ENCODE measurements at places on chromosomes 6 and 20. TPM values are rescaled to one million over a fixed set of nuclear protein-coding genes. Genes with fewer than 3 reads are reported as not detected.
A peak's percentile ranks its signal among the peaks of the same experiment; 100 is the strongest.

GRCh38 chr20:44070139-44070900 is 116.7 kb downstream of the JPH2 start:
- no peak for DNase-seq

The MEP1A gene
- not detected for polyA plus RNA-seq

The TRIM40 gene
- polyA plus RNA-seq: not detected

The IRF4 gene
- polyA plus RNA-seq: 0.30 TPM

- DNase-seq: no peak
Observed at GRCh38 chr6:156183678-156184077, 593.5 kb upstream of the ARID1B start.

GRCh38 chr6:13787137-13787536 is 27.2 kb downstream of the MCUR1 start:
- peak; percentile 17 for DNase-seq

The PPP1R14C gene
- 0.08 TPM for polyA plus RNA-seq

DNA sequence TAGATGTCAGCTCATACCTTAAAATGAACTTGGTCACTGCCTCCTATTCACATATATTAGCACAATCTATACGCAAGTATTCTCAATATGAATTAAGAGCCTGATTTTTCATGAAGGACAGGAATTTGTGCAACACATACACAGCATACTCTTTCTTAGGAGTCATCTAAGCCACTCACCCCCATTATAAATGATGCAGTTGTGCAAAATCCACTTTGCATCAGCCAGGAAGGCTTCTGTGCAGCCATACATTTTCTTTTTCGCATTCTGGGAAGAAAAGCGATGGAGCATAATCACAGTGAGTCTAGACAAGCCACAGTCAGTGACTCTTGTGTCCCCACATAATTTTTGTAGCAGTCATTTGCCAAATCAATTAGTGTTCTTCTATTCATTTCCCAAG is 66.5 kb downstream of the ZMYND8 start:
- no peak for DNase-seq

The TMEM74B gene
- 0.42 TPM for polyA plus RNA-seq

The HAO1 gene
- 0.10 TPM for polyA plus RNA-seq

DNA sequence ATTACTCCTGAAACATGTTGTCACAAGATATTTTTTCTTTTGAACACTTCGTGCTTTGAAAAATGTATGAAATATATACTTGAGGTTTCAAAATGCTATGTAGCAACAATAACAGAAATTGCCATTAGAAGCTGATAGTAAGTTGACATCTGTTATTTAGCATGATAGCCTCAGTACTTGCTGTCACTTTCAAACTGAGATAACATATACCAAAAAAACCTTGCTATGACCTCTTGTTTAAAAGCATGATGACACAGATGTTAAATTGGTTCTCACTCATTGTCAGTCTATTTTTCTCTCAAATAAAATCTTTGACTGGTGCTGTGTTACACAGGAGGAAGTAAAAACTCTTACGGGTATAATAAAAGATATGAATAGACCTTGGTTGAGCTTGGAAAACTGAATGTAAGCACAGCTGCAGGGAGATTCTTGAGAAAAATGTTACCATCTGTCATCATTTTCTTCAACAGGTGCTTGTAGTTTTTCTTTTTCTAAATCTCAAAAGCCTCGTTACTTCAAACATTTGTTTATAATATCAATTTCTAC is 18.6 kb downstream of the MOXD1 start:
- no peak for DNase-seq

- no peak for DNase-seq
Observed at GRCh38 chr6:2868637-2869036, 27.0 kb upstream of the SERPINB1 start.

DNA sequence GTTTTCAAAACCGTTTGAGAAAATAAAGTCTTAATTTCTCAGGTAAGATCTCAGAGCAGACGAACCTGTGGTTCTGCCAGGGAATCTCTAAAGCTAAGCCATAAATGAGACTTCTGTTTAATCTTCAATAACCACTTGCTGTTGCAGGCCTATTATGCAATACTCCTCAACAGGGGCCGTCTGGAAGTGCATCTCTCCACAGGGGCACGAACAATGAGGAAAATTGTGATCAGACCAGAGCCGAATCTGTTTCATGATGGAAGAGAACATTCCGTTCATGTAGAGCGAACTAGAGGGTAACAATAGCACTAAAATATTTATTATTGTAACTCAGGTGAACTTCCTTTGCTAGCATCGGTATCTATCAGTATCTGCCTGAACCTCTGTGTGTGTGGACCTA is 223.7 kb downstream of the ARHGAP18 start:
- no peak for DNase-seq

The ID1 gene
- polyA plus RNA-seq: 683 TPM

The PAK1IP1 gene
- 11.7 TPM for polyA plus RNA-seq

DNA sequence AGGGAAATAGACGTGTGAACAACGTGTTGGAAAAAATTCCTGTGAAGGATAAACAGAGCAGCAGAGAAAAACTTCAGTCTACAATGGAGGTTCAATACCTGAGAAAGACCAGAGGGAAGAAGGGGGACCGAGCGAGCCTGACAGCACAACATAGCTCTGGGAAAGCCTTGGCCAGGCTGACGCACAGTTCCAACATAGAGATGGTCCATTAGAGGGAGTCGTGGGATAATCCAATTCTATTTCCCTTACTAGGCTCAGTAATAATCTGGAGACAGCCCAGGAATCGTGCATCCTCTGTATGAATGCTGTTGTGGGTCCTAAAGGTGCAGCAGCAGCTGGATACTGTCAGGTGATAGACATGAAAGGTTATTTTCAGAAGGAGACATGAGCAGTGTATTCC is 370.8 kb upstream of the BTBD3 start:
- no peak for DNase-seq

The BHLHE23 gene
- not detected for polyA plus RNA-seq

- no peak for DNase-seq
Observed at GRCh38 chr6:111843347-111844147, 29.7 kb downstream of the FYN start.

The SCUBE3 gene
- polyA plus RNA-seq: 8.4 TPM

- DNase-seq: no peak
Observed at GRCh38 chr20:23229989-23230388, 120.6 kb upstream of the NXT1 start.

DNA sequence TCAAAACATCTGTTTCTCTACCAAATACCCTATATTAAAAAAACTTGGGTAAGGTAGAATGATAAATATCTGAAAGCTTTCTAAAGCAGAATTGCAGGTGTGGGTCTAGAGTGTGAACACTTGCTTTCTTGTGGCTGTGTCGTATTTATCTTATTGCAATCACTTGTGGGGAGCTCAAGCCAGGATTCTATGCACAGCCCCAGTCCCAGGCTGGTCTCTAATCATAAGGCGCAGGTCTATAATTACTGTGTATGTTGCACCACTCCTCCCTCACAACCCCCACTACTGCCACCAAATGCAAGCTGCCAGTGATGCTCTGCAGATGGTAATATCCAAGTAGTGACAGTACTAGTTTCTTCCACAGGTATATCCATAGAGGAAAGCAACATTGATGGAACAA is 2.2 kb upstream of the E2F3 start:
- DNase-seq: no peak

DNA sequence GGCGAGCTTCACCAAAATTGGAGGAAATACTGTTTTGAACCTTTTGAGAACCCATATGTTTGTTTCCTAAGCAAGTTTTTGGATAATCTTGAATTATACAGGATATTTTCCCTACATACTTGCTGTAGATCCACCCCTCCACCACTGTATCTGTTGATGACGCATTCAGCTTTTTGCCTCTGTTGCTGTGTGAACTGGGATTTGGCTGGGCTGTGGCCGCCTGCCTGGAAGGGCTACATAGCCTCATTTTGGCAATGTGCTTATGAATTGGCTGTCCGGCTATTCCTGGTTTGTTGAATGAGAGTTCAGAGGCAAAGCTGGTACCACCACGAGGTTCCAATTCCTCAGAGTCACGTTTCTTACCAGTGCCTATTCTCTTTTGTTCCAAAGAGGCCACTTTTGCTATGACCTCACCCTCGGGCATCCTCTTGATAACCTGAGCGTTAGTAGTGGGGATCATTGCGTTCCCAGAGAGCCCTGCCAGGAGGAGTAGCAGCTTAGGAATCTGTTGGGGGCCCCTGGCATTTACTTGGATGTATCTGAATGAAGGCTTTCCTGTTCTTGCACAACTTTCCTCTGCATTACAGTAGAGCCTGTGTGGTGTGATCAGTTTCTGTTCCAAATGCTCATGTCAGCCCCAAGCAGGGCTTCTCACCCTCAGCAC is 6.4 kb downstream of the FAM83D start:
- DNase-seq: no peak

The PSORS1C1 gene
- 6.8 TPM for polyA plus RNA-seq

DNA sequence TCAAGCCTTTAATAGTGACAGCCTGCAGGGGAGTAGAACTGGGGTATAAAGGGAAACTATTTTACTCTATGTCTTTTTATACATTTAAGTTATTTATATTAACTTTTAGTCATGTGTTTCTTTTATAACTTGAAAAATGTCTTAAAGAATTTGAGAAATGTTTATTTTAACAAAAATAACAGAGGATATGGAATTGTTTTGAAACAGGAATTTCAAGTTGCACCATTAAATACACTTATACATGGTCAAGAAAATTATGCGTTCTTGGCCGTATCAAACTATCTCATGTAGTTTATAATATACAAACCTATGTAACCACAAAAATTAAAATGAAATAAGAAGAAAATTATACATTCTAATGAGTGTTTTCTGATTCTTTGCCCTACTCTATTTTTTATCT is 282.7 kb downstream of the GRIK2 start:
- no peak for DNase-seq

GRCh38 chr20:43513931-43514647 is 6.6 kb downstream of the L3MBTL1 start:
- DNase-seq: peak; percentile 97

The SULF2 gene
- polyA plus RNA-seq: 40.3 TPM

The TMC2 gene
- 0.34 TPM for polyA plus RNA-seq

GRCh38 chr6:30446259-30446658 is 43.0 kb upstream of the HLA-E start:
- no peak for DNase-seq

DNA sequence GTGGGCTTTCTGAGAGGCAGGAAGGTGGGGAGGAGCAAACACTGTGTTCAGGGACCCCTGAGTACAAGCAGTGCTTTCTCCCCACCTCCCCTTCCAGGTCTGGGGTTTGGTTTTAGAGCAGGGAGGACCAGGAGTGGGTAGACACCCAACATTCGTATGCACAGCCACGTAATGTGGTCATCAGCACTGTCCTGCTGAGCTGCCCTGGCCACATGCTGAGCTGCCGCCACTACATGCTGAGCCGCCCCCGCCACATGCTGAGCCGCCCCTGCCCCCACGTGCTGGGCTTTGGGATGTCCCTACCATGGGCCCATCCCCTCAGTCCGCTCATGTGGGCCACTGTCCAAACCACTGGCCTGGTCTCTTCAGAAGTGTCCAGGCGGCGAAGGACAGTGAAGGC is 214.9 kb upstream of the CST7 start:
- no peak for DNase-seq

- DNase-seq: no peak
Observed at GRCh38 chr20:39983655-39984054, 705.4 kb downstream of the MAFB start.

GRCh38 chr20:58706975-58707681 is 14.5 kb downstream of the NPEPL1 start:
- no peak for DNase-seq

The FERMT1 gene
- 3.4 TPM for polyA plus RNA-seq

The AVP gene
- polyA plus RNA-seq: not detected

The C20orf202 gene
- 0.09 TPM for polyA plus RNA-seq

GRCh38 chr6:43052225-43052841 is 1.3 kb downstream of the CUL7 start:
- DNase-seq: no peak

DNA sequence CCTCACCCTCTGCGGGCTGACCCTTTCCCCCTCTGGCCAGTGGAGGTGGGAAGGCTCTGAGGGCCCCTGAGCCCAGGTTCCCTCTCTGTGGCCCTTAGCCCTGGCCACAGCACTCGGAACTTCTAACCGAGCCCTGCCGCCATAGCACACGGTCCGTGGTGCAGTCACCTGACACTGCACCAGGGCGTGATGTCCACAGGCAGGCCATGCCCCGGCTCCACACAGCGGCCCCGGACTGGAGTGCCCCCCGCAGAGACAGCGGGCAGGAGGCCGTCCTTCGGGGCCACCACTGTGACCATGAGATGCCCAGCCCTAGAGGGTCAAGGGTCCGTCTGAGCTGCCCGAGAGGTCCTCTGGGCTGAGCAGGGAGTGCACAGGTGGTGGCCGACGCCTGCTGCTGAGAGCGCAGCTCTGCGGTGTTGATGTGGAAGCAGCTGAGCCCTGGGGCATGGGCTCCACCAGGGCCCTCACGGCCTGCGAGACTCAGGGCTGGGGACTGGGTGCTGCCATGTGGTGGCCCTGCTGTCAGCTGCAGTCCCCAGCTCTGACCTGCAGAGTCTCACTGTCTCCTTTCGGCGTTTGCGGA is 11.2 kb upstream of the BHLHE23 start:
- no peak for DNase-seq

DNA sequence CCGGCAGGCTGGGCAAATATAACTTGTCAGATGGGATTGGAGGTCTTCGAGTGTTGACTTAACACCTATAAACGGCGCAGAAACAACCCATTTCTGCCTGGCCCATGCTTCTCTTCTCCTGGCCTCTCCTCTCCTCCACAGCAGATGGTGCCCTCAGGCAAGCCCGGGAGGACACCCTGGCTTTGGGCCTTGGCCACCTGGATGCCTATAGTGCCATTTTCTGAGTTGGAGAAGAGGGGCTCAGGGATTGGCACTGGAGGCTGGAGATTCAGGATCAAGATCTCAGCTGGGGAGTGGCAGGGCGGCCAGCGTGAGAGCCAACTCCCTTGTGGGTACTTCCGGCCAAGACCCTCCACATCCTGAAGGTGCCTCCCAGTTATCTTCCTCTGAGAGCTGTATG is 211.9 kb upstream of the PMEPA1 start:
- DNase-seq: no peak

DNA sequence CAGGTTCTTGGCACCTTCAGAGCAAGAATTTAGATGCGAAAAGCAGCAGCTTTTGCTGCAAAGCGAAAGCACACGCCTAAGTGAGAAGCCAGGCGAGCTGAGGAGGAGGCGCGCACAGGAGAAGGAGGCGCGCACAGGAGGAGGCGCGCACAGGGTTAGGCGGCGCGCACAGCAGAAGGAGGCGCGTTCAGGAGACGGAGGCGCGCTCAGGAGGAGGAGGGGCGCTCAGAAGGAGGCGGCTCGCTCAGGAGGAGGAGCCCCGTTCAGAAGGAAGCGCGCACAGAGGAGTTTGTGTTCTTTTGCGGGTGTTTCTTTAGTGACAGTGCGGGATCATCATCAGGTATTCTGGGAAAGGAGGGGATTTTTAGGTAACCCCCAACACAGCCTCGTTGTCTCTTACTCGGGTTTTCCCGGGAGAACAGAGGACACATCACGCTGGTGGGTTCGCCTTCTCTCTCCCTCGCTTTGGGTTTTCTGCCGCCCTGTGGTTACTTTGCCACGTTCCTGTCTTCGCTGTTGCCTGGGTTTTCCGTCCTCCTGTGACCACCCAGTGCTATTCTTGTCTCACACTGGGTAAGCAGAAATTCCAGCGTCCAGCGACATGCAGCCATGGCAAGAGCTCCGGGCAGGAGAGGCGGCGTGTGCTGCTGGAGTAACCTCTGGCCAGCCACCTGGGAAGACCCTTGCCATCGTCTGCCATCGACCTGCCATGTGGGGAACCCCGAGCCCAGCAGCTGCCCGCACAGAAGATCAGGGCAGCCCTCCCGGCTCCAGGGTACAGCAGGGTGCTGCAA is 47.0 kb downstream of the WDR27 start:
- peak; percentile 40 for DNase-seq

The ISM1 gene
- polyA plus RNA-seq: 1.4 TPM
